ENCODE measurements at places on chromosomes 12 and 14.
A peak's percentile ranks its signal among the peaks of the same experiment; 100 is the strongest.

GRCh38 chr12:26374934-26375680, 179.7 kb downstream of the SSPN start:
- no peak for DNase-seq

DNA sequence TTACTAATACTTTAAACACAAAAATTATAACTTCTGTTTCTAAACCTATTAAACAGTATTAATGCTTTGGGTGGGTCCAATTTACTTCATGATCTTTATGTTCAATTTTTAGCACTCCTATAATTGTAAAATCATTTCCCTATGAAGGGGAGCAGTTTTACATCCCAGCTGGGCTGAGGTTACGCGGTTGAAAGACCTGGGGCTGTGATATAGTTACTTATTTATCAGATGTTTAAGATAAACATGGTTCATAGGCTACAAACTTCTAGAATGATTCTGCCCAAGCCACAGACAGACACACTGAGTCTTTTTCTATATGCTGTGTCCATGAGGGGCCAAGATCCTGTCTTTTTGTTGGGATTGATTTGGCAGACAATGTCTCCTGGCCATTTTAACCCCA, 44.4 kb downstream of the DYRK2 start:
- no peak for DNase-seq

GRCh38 chr12:39928181-39928899, 177.5 kb downstream of the SLC2A13 start:
- no peak for DNase-seq

- DNase-seq: no peak
Observed at GRCh38 chr14:94670692-94671285, 58.6 kb downstream of the SERPINA3 start.

- DNase-seq: no peak
Observed at GRCh38 chr12:109988274-109988673, 7.9 kb downstream of the GIT2 start.

GRCh38 chr12:108807476-108807875, 49.9 kb downstream of the SSH1 start:
- DNase-seq: no peak

DNA sequence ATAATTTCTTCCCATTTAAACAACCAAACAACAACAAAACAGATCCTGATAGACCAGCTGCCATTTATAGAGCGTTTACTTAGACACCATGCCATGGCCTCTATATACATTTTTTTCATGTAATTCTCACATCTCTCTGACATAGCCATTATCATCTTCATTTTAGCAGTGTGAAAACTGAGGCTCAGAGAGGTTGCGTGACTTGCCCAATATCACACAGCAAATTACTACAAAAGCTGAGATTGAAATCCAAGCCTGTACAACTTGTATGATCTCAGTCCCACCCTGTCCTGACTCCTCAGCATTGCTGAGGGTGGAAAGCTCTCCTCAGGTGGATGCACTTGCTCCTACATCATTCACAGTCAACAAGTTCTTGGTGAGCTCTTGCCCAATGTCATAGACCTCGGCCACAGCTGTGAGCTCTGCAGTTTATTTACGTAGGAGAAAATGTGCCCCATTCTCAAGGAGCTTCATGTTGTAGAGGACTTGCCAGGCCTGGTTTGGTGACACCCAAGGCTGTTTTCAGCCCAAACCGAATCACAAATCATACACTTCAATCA, 55.5 kb downstream of the CRACR2A start:
- DNase-seq: no peak

- no peak for DNase-seq
Observed at GRCh38 chr12:47387994-47388393, 308.2 kb upstream of the AMIGO2 start.

- DNase-seq: no peak
Observed at GRCh38 chr12:560691-561390, 101.1 kb downstream of the B4GALNT3 start.

DNA sequence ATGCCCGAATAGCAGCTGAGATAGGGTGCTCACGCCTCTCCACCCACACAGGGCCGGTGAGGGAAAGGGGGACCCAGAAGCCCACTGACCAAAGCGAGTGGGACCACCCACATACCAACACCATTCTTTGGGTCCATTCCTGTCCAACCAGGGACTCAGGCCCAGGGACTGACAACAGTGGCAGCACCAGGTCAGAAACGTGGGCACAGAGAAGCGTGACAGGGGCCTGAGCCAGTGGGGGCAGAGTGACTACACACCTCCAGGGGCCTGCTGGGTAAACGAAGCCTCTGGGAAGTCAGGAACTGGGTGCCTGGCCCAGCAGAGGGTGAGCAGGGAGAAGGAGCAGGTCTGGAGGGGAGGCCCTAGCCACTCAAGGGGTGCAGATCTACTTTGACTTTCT, 13.7 kb downstream of the SPRYD3 start:
- DNase-seq: no peak

DNA sequence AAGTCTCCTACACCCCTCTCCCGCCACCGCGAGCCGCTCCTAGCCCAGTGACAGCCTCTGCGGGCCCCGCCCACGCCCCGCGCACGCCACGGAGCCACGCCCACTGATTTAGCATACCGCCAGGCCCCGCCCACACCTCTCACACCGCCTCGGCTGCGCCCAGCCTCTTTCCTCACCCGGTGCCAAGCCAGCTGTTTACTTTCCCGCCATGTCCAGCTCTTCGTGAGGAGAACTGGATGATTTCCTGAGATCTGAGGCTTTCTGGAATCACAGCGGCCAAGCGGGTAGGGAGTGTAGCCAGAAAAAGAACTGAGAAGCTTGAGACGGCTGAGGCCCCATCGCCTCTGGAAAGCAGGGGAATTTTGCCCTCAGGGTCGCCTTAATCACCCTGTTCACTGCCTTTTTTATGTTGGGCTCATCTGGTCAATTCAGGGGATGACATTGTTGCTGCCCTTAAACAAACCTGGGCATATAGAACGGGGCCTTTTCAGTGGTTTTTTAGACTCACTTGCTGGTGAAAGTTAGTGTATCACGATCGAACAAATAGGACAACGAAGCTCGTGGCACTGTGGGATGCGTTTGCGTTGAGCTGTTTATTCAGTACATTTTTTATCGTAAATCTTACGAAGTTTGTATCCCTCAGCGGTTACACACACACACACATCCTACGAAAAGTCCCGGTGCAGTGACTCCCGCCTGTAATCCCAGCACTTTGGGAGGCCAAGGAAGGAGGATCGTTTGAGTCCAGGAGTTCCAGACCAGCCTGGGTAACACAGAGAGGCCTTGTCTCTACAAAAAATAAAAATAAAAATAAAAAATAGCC, at the start of gene RNF212B:
RNF212B (plus strand) TSS at position 165 of the 823 bp plus-strand sequence. CDS start 2,410 bp downstream, outside the sequence.
- DNase-seq: peak; percentile 81

- no peak for DNase-seq
Observed at GRCh38 chr14:55128386-55129085, 516 bp upstream of the LGALS3 start.

DNA sequence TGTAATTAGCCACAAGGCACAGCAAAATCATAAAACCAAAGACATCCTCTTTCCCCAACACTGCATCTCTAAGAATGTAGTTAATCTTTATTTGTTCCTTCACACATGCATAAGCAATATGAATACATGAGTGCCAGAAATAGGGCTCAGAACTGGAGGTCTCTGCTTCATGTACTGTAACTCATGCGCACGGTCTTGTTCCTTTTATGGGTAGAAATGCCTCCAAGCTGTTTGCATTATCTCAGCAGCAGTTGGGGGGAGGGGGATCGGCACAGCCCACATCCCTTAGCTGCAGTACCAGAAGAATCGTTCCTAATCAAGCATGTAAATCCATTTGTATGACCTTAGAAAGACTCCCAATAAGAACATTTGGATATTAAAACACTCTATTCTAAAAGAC, 20.0 kb downstream of the RHOJ start:
- DNase-seq: no peak

GRCh38 chr14:76958980-76959710, 69.4 kb downstream of the IRF2BPL start:
- no peak for DNase-seq

GRCh38 chr14:102802834-102803523, 25.7 kb downstream of the TRAF3 start:
- DNase-seq: no peak

GRCh38 chr12:80715713-80716249, 931 bp upstream of the MYF5 start:
- DNase-seq: no peak

DNA sequence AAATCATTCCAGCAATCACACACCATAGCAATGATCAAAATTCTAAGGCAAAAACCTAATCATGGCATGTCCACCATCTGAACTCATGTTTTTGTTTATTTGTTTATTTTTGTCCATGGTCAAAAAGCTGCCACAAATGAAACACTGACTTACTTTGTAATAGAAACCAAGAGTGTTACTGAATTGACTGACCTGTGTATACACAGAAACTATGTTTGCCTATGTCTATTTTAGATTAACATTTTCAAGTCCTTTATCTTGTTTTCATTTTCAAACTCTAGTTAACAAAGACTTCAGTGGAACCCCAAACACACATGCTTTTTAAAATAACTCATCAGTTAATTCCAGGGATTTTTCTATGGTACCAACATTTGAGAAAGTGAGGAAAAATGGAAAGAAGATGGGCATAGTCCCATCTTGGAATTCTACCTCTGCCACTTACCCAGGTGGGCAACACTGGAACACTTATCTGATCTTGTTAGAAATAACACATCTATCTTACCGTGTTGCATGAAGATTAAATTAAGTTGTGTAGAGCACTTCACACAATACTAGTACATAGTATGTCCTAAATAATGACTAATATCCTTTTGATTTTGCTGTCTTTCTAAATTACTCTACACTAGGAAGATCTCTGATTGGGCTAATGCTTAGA, 6.4 kb downstream of the LUM start:
- DNase-seq: no peak

- no peak for DNase-seq
Observed at GRCh38 chr14:102442241-102443211, 67.0 kb downstream of the ANKRD9 start.

DNA sequence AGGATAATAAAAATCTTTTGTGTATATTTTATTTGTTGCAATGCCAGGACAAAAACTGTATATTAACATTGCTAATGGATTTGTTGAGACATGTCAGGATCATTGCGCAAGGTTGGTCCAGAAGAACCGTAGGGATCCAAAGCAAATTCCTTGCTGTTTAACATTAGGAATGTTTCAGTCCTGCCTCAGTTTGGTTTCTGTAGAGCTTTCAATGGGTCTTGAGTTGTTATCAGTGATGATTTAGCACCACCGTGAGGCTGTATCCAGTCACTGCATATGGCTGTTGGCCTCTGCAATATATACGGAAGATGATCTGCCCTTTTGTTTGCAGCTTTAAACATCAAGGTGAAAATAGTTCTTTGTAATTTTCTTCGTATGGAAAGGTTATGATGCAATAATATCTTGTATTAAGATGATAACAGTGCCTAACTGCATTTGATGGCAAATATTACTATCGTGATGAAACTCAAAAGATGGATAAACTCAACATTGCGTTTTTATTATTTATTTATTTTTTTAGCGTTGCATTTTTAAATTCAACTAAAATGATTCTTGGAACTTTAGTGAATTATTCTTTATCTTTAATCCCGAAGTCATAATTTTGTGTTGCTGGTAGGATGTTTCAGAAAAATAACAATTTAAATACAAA, 231.2 kb downstream of the AKAP6 start:
- DNase-seq: no peak

All from urinary bladder (tissue), 4 donors.